Hepatocyte (in vitro differentiated cells): ENCODE measurements at places on chromosomes 13 and 19. TPM values are rescaled to one million over a fixed set of nuclear protein-coding genes. Genes with fewer than 3 reads are reported as not detected.

The LMTK3 gene
- total RNA-seq: 2.1 and 3.7 TPM in 2 replicates

The CGB5 gene
- 1.5 and 1.9 TPM in 2 replicates for total RNA-seq

The ZNF439 gene
- 3.8 and 4.6 TPM in 2 replicates for total RNA-seq

The MYO16 gene
- 0.23 and 2.6 TPM in 2 replicates for total RNA-seq

The PEG3 gene
- not detected in 2 replicates for total RNA-seq

The C19orf25 gene
- 36.3 and 36.4 TPM in 2 replicates for total RNA-seq

DNA sequence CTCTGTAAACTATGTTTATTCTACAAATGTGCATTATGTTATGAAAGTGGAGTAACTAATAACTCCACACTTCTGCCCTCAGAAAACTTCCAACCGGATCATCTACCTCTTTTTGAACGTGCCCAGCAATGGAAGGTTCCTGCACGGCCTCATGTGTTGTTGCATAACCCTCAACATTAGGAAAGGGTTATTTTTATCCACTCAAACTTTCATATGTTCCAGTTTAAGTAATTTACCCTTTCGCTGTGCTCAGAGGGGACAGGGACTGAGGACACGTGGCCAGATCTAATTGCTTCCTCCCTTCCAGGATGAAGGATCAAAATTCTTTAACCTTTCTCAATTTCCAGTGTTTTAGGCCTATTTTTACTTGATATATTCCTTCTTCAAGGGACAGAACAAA, 29.6 kb downstream of the IRS2 start:
- no peaks in the 10 kb centered on the region for H3K4me1 ChIP-seq
- peaks cover 8% of the 10 kb centered on the region for H3K36me3 ChIP-seq
- no peak for DNase-seq
- no peaks in the 10 kb centered on the region for H3K27me3 ChIP-seq
- no peak overlapping the region for H3K4me3 ChIP-seq

DNA sequence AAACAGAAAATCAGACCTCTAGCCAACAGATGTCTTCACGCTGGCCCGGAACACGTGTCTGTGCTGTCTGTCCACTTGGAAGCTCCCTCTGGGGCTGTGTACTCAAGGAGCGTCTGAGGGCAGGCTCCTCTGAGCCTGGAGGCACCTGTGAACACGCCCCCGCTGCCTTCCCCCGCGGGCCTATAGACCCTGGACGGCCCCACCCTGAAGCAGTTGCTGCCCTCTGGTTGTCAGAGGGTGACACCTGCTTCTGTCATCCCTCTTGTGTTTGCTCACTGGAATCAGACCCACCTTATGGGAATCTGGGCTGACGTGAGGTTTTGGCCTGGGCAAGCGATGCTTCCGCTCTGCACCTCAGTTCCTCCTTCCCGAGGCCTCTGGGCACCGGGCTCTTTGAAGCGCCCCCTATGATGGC, 19.2 kb downstream of the EPN1 start:
- no peak overlapping the region for H3K4me3 ChIP-seq
- DNase-seq: no peak
- no peaks in the 10 kb centered on the region for H3K4me1 ChIP-seq
- H3K27ac ChIP-seq: no peak overlapping the region
- H3K36me3 ChIP-seq: no peaks in the 10 kb centered on the region

DNA sequence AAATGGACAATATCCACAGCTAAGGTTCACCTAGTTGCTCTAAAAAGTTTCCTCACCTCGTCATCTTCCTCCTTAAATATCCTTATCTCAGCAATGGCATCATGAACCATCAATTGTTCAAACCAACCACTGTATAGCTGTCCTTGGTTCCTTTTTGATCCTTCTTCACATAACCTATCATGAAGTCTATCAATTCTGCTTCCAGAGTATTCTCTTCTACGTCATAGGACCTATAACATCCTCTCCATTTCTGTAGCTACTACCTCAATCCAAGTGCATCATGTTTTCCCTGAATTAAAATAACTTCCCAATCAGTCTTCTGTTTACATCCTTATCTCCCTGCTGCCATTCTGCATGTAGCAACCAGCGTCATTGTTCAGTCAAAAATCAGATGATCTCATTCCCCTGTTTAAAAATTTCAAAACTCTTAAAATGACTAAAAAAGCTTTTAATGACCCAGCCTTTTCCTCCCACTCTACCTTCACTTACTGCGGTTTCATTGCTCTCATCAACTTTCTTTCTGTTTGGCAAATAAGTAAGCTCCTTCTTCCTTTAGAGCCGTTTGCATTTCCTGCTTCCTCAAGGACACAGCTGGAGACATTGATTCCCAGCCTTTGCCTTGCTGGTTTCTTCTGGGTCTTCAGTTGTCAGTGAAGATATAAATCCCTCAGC, 223.9 kb upstream of the MIR17HG start:
- no peak overlapping the region for H3K4me3 ChIP-seq
- no peaks in the 10 kb centered on the region for H3K4me1 ChIP-seq
- no peaks in the 10 kb centered on the region for H3K36me3 ChIP-seq
- no peak for DNase-seq
- H3K27me3 ChIP-seq: peaks cover 3% of the 10 kb centered on the region

- H3K27me3 ChIP-seq: peaks cover 23% of the 10 kb centered on the region
- peaks cover 24% of the 10 kb centered on the region for H3K4me1 ChIP-seq
- H3K27ac ChIP-seq: no peak overlapping the region
- H3K36me3 ChIP-seq: no peaks in the 10 kb centered on the region
- no peak overlapping the region for H3K4me3 ChIP-seq
Observed at GRCh38 chr19:3464587-3465235, 15.6 kb downstream of the SMIM24 start.

DNA sequence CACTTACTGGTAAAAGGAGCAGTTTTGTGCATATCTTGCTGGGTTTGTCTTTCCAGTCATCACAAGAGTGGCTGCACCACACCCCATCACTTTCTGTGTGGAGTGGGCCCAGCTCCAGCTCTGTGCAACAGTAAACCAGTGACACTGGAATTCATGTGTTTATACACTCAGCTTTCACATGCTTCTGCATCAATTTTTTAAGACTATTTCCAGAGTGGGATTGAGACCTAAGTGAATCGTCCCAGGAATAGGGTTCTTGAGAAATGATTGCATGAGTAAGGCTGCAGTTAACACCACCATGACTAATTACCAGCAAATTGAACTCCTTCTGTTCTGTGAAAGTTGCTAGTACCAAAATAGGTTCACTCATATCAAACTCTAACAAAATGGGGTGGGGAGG, 5.3 kb upstream of the CFAP97D2 start:
- no peaks in the 10 kb centered on the region for H3K4me1 ChIP-seq
- H3K4me3 ChIP-seq: no peak overlapping the region
- H3K27ac ChIP-seq: peak overlapping the region; percentile 29
- H3K36me3 ChIP-seq: no peaks in the 10 kb centered on the region
- H3K27me3 ChIP-seq: no peaks in the 10 kb centered on the region

DNA sequence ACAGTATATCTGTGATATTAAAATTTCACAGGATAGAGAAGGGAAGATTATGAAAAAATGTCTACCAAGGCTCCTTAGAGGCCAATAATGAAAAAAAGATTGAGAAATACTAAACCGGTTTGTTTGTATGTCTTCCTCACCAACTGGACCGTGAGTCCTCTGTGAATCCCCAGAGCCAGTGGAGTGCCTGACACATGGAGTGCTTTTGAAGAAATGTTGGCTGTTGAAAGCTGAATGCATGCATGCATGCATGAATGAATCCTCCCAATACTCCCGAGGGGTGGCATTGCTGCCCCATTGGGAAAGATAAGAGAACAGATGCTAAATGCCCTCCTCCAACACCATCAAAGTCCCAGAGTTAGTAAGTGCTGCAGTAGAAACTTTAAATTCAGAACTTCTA, 152.7 kb upstream of the SERP2 start:
- H3K36me3 ChIP-seq: no peaks in the 10 kb centered on the region
- no peak for DNase-seq
- H3K4me1 ChIP-seq: peaks cover 39% of the 10 kb centered on the region
- no peaks in the 10 kb centered on the region for H3K27me3 ChIP-seq

DNA sequence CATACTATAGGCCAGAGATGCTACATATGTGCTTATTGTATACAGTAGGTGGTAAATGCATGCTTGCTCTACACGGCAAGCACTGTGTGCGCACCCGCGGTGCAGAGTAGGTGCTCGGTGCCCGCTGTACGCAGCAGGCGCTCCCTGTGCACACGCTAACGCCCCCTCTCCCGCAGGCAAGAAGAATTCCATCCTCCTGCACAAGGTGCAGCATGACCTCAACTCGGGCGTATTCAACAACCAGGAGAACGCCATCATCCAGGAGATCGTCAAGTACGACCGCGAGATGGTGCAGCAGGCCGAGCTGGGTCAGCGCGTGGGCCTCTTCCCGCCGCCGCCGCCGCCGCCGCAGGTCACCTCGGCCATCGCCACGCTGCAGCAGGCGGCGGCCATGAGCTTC, 17.7 kb downstream of the POLRMT start:
- no peaks in the 10 kb centered on the region for H3K4me1 ChIP-seq
- no peak for DNase-seq
- H3K27me3 ChIP-seq: no peaks in the 10 kb centered on the region
- H3K27ac ChIP-seq: no peak overlapping the region
- H3K4me3 ChIP-seq: no peak overlapping the region
- no peaks in the 10 kb centered on the region for H3K36me3 ChIP-seq

GRCh38 chr13:75873494-75873893, 237.4 kb downstream of the LMO7 start:
- peaks cover 3% of the 10 kb centered on the region for H3K4me1 ChIP-seq
- no peak overlapping the region for H3K4me3 ChIP-seq
- no peak for DNase-seq
- no peaks in the 10 kb centered on the region for H3K36me3 ChIP-seq
- H3K27me3 ChIP-seq: no peaks in the 10 kb centered on the region
- H3K27ac ChIP-seq: no peak overlapping the region

DNA sequence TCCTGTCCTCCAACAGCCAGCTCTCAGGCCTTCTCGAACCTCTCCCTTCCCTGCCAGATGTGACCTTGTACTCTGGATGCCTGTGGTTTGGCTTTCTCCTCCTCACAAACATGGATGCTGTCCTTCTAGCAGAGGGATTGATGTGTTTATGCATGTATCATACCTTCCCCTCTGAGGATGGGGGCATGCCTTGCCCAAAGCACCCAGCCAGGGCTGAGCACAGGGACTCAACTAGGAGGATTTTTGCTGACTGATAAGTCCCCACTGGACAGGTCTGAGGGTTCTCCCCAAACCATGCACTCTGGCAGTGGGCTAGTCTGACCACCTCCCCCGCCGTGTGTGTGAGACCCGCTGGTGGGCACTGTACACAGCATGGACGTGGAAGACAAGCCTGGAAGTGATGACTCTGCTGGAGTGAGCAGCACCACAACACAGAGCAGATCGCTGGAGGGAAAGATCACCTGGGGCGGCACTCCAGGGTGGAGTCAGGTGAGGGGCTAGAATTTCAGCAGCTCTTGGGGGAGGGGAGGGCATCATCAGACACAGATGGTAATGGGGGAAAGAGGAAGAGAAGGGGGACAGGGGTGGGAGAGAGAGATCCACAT, 360.3 kb upstream of the ZNF507 start:
- no peaks in the 10 kb centered on the region for H3K27me3 ChIP-seq
- H3K27ac ChIP-seq: no peak overlapping the region
- H3K4me3 ChIP-seq: no peak overlapping the region
- no peaks in the 10 kb centered on the region for H3K4me1 ChIP-seq

- no peaks in the 10 kb centered on the region for H3K36me3 ChIP-seq
- DNase-seq: no peak
- H3K4me1 ChIP-seq: no peaks in the 10 kb centered on the region
- no peak overlapping the region for H3K27ac ChIP-seq
- H3K4me3 ChIP-seq: no peak overlapping the region
- no peaks in the 10 kb centered on the region for H3K27me3 ChIP-seq
Observed at GRCh38 chr13:83024232-83024631, 858.0 kb downstream of the SLITRK1 start.

- H3K4me3 ChIP-seq: no peak overlapping the region
- no peaks in the 10 kb centered on the region for H3K4me1 ChIP-seq
- H3K27me3 ChIP-seq: no peaks in the 10 kb centered on the region
- H3K27ac ChIP-seq: no peak overlapping the region
Observed at GRCh38 chr13:35502456-35502855, 26.0 kb upstream of the MAB21L1 start.

DNA sequence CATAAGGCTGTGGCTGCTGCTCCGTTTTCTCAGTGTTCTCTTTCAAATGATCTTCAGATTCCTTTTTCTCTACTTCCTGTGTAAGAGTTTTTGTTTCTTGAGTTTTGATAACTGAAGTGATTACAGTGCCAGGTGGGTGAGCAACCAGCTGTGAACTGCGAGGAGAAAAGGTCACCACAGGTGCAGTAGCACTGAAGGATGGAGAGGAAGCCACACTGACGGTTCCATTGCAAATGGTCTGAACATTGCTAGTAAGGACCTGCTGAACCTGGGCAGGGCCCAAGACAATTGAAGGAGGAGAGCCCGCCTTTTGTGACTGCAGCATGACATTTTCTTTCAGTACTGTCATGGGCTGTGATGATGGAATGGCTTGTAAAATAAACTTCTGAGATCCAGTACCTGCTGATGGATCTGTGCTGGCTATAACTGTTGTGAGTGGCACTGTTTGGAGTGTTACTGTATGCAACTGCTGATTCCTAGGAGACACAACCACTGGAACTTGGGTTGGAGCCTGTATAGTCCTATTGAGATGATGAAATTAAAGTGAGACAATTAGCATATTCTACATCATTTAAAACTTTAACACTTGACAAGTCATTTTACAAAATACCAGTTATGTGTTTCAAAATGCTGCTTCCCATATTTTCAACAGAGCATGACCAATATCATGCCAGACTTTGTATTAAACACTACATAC, 85.5 kb downstream of the ELF1 start:
- DNase-seq: no peak
- no peak overlapping the region for H3K27ac ChIP-seq
- no peak overlapping the region for H3K4me3 ChIP-seq

GRCh38 chr19:46179076-46179759, 31.2 kb downstream of the IGFL2 start:
- no peaks in the 10 kb centered on the region for H3K27me3 ChIP-seq
- no peak for DNase-seq
- no peaks in the 10 kb centered on the region for H3K36me3 ChIP-seq
- H3K4me3 ChIP-seq: no peak overlapping the region
- no peaks in the 10 kb centered on the region for H3K4me1 ChIP-seq

- no peak overlapping the region for H3K27ac ChIP-seq
- no peaks in the 10 kb centered on the region for H3K36me3 ChIP-seq
- H3K4me3 ChIP-seq: no peak overlapping the region
Observed at GRCh38 chr13:32023698-32024097, 7.9 kb upstream of the FRY start.

- no peaks in the 10 kb centered on the region for H3K4me1 ChIP-seq
- H3K27ac ChIP-seq: no peak overlapping the region
- peaks cover 7% of the 10 kb centered on the region for H3K27me3 ChIP-seq
- DNase-seq: no peak
- H3K36me3 ChIP-seq: no peaks in the 10 kb centered on the region
Observed at GRCh38 chr19:39746836-39747529, 9.2 kb upstream of the CLC start.

GRCh38 chr13:94122300-94122915, 357.1 kb downstream of the DCT start:
- no peak overlapping the region for H3K4me3 ChIP-seq
- DNase-seq: no peak
- H3K27ac ChIP-seq: no peak overlapping the region
- peaks cover 34% of the 10 kb centered on the region for H3K4me1 ChIP-seq
- H3K27me3 ChIP-seq: no peaks in the 10 kb centered on the region

DNA sequence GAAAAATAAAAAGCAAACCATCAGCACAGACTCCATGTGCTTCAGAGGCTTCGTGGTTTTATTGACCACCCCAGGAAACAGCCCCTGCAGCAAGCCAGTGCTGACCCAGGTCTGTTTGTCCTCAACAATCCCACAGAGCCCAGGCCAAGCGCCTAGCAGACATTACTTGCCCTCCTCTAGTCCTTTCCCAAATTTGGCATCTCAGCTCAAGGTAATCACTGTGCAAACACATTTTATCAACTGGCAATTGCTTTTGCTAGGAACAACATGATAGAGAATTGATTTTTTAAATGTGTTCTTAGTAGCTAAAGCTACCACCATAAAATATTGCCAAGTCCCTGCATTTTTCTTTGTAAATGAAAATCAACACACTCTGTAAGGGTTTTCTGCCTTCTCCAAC, 121.8 kb downstream of the STOML3 start:
- H3K4me3 ChIP-seq: no peak overlapping the region
- no peak overlapping the region for H3K27ac ChIP-seq
- no peak for DNase-seq
